Fibroblast of villous mesenchyme (primary cell): ENCODE measurements at places on chromosomes 4 and X. TPM values are rescaled to one million over a fixed set of nuclear protein-coding genes. Genes with fewer than 3 reads are reported as not detected.

Gene BEX2
- total RNA-seq = under 0.01 and 2.3 TPM in 2 replicates

GRCh38 chrX:7746856-7747255, 96.1 kb upstream of the VCX start:
- peak; percentile 23 for DNase-seq

DNA sequence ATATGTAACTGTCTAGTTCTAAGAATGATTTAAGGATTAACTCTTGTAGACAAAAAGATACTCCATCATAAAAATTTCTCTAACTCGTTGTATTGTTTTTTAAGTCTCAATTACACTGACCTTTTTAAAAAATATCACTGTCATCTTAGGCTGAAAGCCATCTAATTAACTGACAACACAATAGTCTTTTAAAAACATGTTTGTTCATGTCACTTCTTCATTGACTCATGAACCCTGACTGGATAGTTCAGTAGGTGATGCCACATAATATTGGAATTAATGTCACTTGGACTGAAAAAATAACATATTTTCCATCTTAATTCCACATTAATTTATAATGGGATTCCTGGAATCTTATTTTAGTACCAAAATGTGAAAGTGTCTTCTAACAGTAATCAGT, 179.3 kb downstream of the ADGRL3 start:
- no peak for DNase-seq

GRCh38 chr4:129282293-129282692, 186.3 kb downstream of the C4orf33 start:
- no peak for DNase-seq
